ENCODE measurements at places on chromosomes 5 and 9.

DNA sequence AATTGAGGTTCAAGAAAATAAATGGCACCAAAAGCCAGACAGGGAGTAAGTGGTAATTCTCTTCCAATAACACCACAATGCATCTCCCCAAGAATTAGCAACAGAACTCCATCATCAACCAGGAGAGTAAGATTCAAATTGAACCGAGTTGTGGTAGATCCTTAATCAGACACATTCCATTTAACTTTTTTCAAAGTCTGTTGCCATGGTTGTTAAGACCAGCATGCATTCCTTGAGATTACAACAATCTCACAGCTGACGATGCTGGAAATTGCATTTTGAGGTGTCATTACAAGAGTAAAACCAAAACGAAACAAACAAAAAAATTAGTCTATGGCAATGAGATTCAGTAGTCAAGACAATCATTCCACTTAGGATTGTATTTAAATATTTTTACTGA, 78.9 kb upstream of the ZNF462 start:
- no peak for DNase-seq

DNA sequence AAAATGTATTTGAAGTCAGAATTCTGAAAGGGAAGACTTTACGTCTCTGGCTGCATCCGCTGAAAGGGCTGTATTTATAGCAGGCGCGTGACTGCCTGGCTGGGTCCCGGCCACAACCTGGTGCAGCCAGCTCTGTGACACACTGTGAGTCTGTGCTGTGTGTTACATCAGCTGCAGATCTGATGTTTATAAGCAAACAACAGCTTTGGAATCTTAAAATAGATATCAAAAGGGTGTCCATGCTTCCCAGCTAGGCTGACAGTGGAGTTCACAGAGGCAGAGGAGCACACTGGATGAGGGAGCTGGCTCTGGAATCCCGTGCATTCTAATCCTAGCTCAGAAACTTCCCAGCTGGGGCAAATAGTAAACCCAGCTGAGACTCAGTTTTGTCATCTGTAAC, 433.4 kb upstream of the BRINP1 start:
- DNase-seq, result no peak

- no peak for DNase-seq
These were observed 40.9 kb downstream of the VLDLR start for GRCh38 chr9:2662496-2662895.

DNA sequence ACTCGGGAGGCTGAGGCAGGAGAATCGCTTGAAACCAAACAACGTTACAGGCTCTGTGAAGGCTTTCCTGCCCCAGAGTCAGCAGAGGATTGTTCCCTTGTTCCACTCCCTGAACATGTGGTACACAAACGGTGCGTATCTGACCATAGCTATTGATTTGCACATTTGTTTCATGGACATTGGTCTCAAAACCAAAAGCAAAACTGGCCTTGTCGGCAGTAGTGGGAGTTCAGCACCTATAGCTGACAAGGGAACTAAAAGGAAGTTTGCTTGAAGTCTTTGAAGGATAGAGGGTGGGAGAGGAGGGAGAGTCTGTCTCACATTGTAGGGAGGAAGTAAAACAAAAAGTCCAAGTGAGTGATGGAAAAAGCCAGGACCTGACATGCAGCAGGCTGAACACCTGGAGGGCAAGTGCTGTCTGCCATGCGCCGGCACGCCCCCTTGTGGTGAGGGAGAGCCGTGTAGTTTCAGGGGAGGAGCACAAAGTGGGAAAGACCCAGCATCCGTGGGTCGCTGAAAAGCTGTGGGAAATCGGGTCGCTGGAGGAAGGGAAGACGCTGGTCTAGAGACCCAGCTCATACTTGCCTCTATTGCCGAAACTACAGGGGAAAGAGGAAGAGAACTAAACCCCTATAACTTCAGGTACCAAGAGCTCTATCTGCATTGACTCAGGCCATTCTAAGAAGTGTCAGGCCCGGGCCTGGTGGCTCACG, 58.0 kb downstream of the RAD23B start:
- peak; percentile 83 for DNase-seq

- no peak for DNase-seq
These were observed 122.9 kb downstream of the CAVIN4 start for GRCh38 chr9:100700689-100701318.

DNA sequence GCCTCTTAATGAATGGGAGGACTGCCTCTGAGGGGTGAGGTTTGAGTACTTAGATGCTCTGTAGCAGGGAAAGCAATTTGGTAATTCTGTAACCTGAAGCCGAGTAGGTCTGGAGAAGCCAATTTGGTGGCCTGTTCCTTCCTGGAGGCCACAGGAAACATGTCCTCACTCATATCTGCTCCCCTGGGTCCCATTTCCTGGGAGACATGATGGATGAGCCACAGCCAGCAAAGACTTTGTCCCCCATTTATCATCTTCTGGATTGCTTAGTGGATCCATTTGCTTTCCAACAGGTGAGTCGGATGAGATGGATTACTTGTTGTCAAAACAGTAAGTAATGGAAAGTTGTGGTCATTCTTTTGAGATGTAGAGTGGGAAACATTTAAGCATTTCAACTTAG, 99.8 kb upstream of the KLF9 start:
- DNase-seq, result no peak

DNA sequence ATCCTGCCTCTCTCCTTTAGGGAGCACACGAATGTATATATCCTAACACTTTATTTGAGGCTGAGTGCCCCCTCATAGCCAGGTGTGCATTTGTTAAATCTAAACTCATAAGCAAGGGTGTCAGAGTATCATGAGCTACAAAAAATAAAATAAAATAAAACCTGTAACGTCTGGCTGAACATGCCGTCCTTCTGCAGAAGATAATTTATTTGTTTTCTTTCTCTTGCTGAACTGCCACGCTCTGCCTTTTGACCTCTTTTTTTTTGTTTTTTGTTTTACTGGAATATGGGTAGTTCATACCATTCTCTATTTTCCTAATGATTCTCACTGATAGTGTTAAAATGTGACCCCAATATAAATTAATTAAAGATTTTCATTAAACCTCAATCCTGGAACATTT, 117.7 kb upstream of the MPDZ start:
- DNase-seq, result no peak

GRCh38 chr5:154345255-154345952, 100.4 kb upstream of the SAP30L start:
- no peak for DNase-seq

- DNase-seq, result no peak
These were observed 5.5 kb downstream of the FOXB2 start for GRCh38 chr9:77024776-77025545.

DNA sequence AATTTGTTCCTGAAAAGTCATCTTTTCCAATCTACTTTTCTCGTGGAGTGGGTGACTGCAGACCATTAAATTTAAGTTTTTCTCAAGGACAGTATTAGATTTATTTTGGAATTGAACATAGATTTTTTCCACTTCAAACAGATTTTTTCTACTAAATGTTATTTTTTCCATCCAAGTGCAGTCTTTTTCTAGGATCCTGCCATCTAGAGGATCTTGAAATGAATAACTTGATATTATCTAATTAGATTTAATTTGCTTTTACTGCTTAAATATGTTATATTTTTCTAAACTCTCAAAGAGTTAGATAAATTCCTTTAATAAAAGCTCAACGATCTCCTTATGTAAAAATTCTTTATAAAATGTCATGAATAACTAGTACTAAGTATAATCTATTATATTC, 136.9 kb upstream of the PRR16 start:
- DNase-seq, result no peak

GRCh38 chr9:87481890-87482855, 15.5 kb upstream of the DAPK1 start:
- no peak for DNase-seq

DNA sequence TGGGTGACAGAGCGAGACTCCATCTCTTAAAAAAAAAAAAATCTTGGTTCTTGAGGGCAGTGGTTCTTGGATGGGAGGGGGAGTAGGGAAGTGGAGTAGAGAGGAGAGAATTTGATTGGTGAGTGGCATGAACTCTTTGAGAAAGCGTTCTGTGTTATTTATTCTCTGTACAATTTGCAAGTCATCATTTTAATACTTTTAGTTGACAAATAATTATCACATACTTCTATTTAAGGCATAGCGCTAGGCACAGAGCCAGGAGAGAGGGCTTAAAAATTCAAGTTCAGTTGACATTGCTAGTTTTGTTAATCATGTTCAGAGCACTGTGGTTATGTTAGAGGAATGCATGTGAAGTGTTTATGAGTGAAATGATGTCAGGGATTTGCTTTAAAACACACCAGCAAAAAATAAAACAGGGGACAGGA, 24.6 kb downstream of the HSDL2 start:
- no peak for DNase-seq

- no peak for DNase-seq
These were observed 401.9 kb upstream of the IRX2 start for GRCh38 chr5:3153226-3153858.

DNA sequence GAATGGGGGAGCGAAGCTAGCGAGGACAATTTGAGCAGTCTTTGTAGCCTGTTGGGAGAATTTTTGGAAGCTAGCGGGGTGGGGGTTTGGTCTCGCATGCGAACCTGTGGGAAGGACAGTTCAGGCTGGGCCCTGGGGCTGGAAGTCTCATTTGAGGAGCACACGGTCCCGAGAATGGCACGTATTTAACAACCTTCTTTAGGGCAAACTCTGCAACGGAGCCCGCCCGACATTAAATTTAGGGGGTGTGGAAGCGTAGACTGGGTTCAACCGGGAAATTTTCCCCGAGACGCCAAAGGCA, 35.2 kb upstream of the NFIB start:
- DNase-seq, result no peak

DNA sequence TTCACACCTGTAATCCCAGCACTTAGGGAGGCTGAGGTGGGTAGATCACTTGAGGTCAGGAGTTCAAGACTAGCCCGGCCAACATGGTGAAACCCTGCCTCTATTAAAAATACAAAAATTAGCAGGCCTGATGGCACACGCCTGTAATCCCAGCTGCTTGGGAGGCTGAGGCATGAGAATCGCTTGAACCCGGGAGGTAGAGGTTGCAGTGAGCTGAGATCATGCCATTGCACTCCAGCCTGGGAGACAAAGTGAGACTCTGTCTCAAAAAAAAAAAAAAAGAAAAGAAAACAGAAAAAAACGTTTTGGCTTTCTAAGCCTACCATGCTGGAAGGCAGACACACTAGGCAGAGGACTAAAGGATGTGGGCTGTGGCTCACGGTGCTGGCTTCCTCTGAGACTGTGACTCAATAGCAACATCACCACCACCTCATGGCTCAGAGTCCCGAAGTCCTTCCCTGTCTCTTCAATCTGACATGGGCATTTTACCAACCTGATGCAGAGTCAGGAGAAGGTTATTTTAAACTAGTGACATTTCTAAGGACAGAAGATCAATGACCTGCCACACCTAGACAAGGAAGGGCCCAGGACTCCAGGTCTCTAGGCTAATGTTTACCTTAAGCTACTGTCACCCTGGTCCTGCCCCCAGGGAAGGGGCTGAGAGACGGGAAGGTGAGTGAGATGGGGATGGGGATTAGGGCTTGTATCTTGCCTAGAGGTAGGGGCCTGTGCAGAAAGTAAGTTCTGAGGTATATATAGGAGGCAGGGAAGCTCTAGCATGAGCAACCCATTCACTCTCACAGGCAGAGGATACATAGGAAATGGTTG, 3.7 kb downstream of the ECSCR start:
- DNase-seq, result peak; percentile 95

- DNase-seq, result no peak
These were observed 51.0 kb upstream of the IFNK start for GRCh38 chr9:27473111-27473529.

- no peak for DNase-seq
These were observed 23.7 kb upstream of the MINAR2 start for GRCh38 chr5:129724222-129724621.

DNA sequence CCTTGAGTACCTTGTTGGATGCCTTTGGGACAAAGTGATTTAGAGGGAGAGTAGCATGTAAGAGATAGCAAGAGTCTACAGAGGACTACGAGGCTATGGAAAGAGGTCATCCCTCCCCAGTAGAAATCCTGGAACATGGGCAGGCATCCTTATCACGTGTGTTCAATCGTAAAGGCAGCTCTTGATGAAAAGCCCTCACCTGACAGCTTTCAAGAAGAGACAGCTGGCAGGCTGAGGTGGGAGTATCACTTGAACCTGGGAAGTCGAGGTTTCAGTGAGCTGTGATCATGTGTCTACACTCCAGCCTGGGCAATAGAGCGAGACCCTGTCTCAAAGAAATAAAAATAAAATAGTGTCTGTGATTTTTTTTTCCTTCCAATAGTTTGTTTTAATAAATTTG, 112.6 kb downstream of the PCSK5 start:
- no peak for DNase-seq

GRCh38 chr9:79800578-79800977, 228.8 kb downstream of the TLE4 start:
- no peak for DNase-seq

DNA sequence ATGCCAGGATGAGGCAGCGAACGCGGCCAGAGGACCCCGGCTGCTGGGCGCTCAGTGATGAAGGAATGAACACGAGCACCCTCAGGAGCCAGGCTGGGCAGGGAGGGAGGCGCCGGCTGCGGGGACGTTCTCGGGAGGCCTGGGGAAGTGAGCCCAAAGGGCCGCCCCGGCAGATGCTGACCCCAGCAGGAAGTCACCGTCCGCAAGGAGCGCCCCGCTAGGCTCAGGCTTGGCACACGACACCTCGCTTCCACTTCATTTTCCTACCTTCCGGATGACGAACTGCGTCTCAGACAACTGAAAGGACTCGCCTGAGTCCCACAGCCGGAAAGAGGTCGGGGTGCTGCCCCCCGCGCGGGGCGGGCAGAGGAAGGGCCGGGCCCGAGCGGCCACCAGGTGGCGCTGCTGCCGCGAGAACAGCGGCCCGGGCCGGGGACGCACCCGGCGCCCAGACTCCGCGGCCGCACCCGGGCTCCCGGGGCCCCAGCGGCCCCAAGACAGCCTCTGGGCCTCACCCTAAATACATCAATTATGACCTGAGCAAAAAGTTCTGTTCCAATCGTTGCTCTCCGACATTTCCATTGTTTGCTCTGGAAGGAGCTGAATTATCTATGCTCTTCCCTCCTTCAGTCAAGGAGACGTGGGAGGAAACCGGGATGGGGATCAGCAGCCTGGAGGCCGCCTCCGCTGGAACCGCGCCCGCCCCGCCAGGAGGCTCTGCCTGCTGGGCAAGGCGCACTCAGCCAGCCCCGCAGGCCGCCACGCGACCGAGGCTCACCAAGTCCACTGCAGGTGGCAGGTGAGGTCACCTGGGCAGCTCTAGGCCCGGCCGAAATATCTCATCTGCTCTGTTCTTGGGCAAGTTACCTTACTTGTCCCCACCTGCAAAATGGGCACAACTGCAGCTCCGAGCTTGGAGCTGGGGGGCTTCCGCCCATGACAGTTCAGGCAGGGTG, 107.0 kb downstream of the ZNF354C start:
- peak; percentile 38 for DNase-seq

Measured in CD8-positive, alpha-beta T cell (primary cell).